ENCODE measurements at places on chromosomes 11 and 22. TPM values are rescaled to one million over a fixed set of nuclear protein-coding genes. Genes with fewer than 3 reads are reported as not detected.

DNA sequence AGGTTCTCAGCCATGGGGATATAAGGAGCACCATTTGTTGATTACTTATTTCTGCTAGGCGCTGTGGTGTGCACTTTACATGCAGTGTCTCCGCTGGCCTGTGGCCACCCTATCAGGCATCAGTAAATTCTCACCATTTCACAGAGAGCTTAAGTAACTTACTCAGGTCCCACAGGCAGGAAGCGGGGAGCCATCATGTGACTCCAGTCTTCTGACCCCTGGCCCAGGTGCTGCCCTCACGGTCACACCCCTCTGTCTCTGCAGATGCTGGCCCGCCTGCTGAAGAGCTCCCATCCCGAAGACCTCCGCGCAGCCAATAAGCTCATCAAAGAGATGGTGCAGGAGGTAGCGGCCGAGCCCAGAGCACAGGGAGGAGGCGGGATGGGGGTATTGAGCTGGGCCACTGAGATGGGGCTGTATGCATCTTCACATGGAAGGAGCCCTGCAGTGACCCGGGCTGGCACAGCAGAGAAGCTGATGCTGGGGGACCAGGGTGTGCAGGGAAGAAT lies 12.8 kb downstream of the GGA1 start:
- H3K4me3 ChIP-seq = no peak overlapping the region
- no peaks in the 10 kb centered on the region for H3K36me3 ChIP-seq
- H3K27me3 ChIP-seq = no peaks in the 10 kb centered on the region

- peak; percentile 87 for DNase-seq
- no peaks in the 10 kb centered on the region for H3K27me3 ChIP-seq
- H3K36me3 ChIP-seq = peaks cover 12% of the 10 kb centered on the region
- H3K4me3 ChIP-seq = no peak overlapping the region
- H3K27ac ChIP-seq = peak overlapping the region; percentile 82
- H3K4me1 ChIP-seq = peaks cover 78% of the 10 kb centered on the region
Measured at GRCh38 chr11:64887757-64888405, 9.5 kb upstream of the EHD1 start.

DNA sequence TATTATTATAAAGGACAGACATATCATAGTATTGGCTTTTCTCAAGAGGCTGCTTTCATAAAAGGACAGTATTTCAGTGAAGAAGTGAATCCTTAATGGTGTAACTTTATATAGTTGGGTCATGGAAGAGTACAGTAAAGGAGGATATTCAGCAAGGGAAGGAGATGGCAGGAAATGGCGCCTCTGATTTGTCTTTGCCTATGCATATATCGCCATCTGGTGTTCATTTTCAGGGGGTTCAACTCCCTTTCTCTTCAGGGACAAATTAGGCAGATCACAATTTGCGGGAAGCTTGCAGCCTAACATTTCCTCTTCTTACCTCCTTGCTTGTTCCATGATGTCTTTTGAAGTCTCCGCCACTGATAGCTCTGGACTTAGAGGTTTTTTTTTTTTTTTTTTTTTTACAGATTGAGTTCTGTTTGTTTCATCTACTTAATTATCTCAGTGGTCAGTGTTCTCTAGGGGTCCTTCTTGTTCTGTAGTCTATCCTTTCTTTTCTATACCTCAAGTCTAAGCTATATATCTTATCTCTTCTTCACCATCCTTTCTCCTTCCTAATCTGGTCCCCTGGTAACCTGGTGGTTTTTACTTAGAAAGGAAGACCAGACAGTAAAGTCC lies 21.8 kb upstream of the RRM1 start:
- no peaks in the 10 kb centered on the region for H3K27me3 ChIP-seq
- H3K4me3 ChIP-seq = no peak overlapping the region
- DNase-seq = peak; percentile 76

DNA sequence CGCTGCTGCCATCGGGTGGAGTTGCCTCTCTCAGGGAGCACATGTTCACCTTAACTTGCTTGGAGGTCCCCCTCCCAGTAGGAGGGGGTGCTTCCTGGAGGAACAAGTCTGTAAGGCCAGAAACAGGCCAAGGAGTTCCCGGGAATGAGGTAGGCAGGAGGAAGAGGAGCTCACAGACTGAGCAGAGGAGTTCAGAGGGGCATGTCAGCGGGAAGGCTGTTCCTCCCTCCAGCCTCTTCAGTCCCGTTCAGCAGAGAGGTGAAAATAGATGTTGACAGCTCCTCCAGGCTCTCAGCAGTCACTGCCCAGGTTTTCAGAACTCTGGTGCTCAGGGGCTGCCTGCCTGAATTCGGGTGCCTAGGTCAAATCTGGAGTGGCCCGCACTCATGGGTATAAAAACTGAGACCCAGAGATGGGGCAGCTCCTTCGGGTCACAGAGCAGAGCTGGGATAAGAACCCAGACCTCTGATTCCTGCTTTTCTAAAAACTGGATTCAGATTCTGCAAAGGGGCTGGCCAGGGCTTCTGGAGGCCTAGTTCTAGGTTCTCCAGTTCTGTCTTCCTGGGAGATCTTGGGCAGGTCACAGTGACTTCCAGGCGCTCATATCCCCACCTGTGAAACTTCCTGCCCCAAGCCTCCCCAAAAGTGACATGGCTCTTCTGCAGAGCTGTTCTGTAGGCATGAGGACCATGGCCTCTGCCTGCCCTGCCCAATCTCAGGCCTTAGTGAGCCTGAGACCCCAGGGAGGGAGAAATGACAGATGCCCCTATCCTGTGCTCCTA lies 18.3 kb downstream of the ATG16L2 start:
- H3K27ac ChIP-seq = peak overlapping the region; percentile 58
- peaks cover 10% of the 10 kb centered on the region for H3K4me1 ChIP-seq
- no peaks in the 10 kb centered on the region for H3K27me3 ChIP-seq
- DNase-seq = no peak
- H3K4me3 ChIP-seq = no peak overlapping the region

DNA sequence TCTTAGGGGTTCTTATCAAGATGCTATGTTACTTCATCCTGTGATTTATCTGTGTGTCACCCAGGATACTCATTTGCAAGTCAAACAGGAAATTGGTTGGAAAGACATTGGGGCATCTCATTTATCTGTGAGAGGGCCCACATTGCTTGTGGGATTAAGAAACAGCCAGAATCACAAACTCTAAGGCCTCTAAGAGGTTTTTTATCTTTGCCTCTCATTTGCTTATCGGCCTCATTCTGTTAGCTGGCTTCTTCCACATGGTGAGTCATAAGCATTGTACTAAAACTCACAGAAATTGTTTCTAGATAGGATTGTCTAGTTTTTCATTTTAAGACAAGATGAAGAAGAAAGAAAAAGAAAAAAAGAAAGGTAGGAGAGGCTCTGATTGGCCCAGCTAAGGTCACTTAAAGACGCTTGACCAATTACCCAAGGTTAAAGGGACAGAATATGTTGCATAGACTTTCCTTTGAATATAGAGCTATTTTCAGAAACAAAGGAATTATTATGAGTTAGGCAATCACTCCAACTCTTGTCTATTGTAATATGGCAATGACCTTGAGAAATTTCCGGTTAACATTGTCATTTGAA lies 121.9 kb downstream of the ARHGAP42 start:
- H3K27me3 ChIP-seq = no peaks in the 10 kb centered on the region
- H3K4me3 ChIP-seq = no peak overlapping the region
- H3K36me3 ChIP-seq = no peaks in the 10 kb centered on the region
- peaks cover 35% of the 10 kb centered on the region for H3K4me1 ChIP-seq

GRCh38 chr22:40189997-40190396 lies 12.3 kb downstream of the TNRC6B start:
- H3K27me3 ChIP-seq = no peaks in the 10 kb centered on the region
- DNase-seq = no peak
- 0 out of 2 replicates have a peak, but pooled peaks cover 5% of the 10 kb centered on the region for H3K4me1 ChIP-seq
- H3K4me3 ChIP-seq = no peak overlapping the region

DNA sequence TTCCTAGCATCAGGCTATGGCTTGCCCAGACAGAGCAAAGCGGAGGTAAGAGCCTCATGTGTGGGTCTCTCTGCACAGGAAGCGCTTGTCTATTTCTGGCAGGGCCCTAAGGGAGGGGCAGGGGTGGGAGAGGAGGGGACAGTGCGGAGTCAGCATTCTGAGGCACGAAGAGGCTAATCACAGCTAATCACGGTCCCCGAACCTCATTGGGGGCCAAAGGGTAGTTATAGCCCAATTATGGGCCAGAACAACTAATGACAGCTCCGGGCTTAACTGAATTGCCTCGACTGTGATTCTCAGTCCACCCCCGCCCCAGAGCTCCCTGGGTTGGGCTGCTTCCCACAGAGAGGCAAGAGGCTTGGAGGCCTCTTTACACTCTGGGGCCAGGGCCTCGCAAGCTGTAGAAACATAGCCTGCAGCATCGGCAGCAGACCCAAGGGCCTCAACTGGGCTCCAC lies 72.7 kb upstream of the PRDM11 start:
- no peak overlapping the region for H3K27ac ChIP-seq
- no peak for DNase-seq
- no peaks in the 10 kb centered on the region for H3K4me1 ChIP-seq
- peaks cover 2% of the 10 kb centered on the region for H3K27me3 ChIP-seq
- no peaks in the 10 kb centered on the region for H3K36me3 ChIP-seq
- H3K4me3 ChIP-seq = no peak overlapping the region

- H3K27ac ChIP-seq = no peak overlapping the region
- H3K4me1 ChIP-seq = no peaks in the 10 kb centered on the region
- DNase-seq = no peak
- no peaks in the 10 kb centered on the region for H3K36me3 ChIP-seq
- no peaks in the 10 kb centered on the region for H3K27me3 ChIP-seq
Measured at GRCh38 chr22:28594797-28595462, 84.7 kb downstream of the TTC28 start.

GRCh38 chr11:5038341-5038740 lies 8.0 kb upstream of the OR52J3 start:
- H3K27ac ChIP-seq = no peak overlapping the region
- no peak for DNase-seq
- no peaks in the 10 kb centered on the region for H3K27me3 ChIP-seq
- no peak overlapping the region for H3K4me3 ChIP-seq

DNA sequence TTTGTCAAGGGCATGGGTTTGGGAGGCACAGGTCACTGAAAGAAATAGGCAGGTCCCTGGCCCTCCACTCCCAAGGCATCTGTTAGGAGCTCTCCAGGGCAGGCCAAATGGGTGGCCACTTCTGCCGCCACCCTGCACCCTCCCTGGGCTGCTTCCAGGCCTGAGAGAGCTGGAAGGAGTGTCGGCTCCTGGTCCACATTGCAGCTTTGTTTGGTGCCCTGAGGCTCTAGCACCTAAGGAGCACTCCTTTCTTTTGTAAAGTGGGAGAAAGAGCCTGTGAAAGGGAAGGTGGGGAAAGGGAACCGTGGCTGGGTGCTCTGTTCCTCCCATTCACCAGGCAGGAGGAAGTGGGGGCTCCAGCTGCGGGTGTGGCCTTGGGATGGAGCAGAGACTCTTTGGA lies 12.3 kb upstream of the FGF4 start:
- H3K27me3 ChIP-seq = no peaks in the 10 kb centered on the region
- no peak overlapping the region for H3K27ac ChIP-seq
- no peak overlapping the region for H3K4me3 ChIP-seq
- no peaks in the 10 kb centered on the region for H3K4me1 ChIP-seq

- H3K27ac ChIP-seq = no peak overlapping the region
- H3K4me1 ChIP-seq = no peaks in the 10 kb centered on the region
- no peak overlapping the region for H3K4me3 ChIP-seq
Measured at GRCh38 chr22:23722724-23723123, 28.2 kb downstream of the ZNF70 start.

DNA sequence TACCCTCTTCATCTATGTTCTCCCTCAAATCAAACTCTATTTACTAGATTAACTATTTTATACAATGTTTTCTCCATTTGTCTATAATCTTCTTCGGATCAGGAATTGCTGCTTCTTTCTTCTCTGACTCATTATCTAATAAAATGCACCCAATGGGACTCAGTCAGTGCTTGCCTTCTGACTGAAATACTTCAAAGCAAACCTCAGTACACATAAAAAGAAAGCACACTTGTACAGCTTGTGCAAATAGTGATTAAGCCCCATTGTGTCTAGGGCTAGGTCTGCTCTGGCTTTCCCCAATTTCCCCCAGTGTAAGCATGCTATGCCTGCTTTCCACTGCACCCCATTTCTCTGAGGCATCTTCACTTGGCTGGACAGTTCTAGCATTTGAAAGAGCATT lies 118.6 kb upstream of the C11orf87 start:
- H3K36me3 ChIP-seq = no peaks in the 10 kb centered on the region
- no peak for DNase-seq
- H3K27me3 ChIP-seq = no peaks in the 10 kb centered on the region
- no peak overlapping the region for H3K4me3 ChIP-seq
- no peaks in the 10 kb centered on the region for H3K4me1 ChIP-seq

DNA sequence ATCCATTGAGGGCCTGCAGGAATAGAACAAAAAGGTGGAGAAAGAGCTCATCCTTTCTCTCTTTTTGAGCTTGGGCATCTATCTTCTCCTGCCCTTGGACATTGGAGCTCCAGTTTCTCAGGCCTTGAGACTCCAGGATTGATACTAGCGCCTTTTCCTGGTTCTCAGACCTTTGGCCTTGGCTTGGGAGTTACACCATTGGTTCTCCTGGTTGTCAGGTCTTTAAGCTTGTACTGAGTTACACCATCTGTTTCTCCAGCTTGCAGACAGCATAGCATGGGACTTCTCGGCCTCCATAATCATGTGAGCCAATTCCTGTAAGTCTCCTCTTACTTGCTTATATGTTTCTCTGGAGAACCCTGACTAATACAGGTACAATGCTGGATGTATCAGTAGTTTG lies 72.6 kb downstream of the GRK3 start:
- no peaks in the 10 kb centered on the region for H3K36me3 ChIP-seq
- H3K27me3 ChIP-seq = no peaks in the 10 kb centered on the region
- no peak overlapping the region for H3K27ac ChIP-seq
- no peak overlapping the region for H3K4me3 ChIP-seq

- no peak overlapping the region for H3K4me3 ChIP-seq
- no peaks in the 10 kb centered on the region for H3K27me3 ChIP-seq
- H3K36me3 ChIP-seq = no peaks in the 10 kb centered on the region
- DNase-seq = peak; percentile 12
- H3K27ac ChIP-seq = no peak overlapping the region
- H3K4me1 ChIP-seq = peaks cover 30% of the 10 kb centered on the region
Measured at GRCh38 chr11:71304045-71304444, 51.7 kb upstream of the SHANK2 start.

DNA sequence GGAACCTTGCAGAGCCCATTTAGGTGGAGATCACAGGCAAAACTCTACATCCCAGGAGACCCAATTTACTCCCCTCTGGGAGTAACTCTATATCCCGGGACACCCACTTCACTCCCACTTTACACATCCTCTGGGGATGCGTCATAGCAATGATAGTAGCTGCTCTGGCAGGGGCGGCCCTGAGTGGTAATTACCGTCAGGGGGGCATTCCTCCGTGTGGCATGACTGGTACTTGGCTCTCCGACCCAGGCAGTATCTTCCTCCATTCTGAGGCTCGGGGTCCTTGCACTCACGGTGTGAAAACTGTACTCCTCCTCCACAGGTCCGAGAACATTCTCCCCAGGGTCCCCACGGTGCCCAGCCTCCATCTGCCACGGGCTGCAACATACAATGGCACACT lies 17.2 kb downstream of the ADAMTS8 start:
- H3K4me3 ChIP-seq = no peak overlapping the region
- peaks cover 3% of the 10 kb centered on the region for H3K27me3 ChIP-seq
- no peaks in the 10 kb centered on the region for H3K4me1 ChIP-seq
- no peak for DNase-seq
- H3K36me3 ChIP-seq = no peaks in the 10 kb centered on the region

The ANGPTL5 gene
- total RNA-seq = not detected

The SCT gene
- not detected for total RNA-seq

The FIBP gene
- 56.8 TPM for total RNA-seq

The YDJC gene
- 55.9 TPM for total RNA-seq

The TOP3B gene
- total RNA-seq = 63.7 TPM

The OLFML1 gene
- total RNA-seq = 1.8 TPM

The EPS8L2 gene
- total RNA-seq = 203 TPM
